ENCODE measurements at places on chromosomes 5 and 9.
A peak's percentile ranks its signal among the peaks of the same experiment; 100 is the strongest.

- DNase-seq, result no peak
Measured at GRCh38 chr9:126474786-126475485, 138.8 kb upstream of the LMX1B start.

- no peak for DNase-seq
Measured at GRCh38 chr9:38720083-38720745, at the start of gene FAM240B. Gene FAM240B (minus strand): TSS chr9:38720133. CDS start chr9:38703999, 16,134 bp downstream.

GRCh38 chr9:19286634-19287188 lies 56.2 kb downstream of the DENND4C start:
- no peak for DNase-seq

- DNase-seq, result no peak
Measured at GRCh38 chr5:84384604-84385575, at the start of gene EDIL3. Gene EDIL3 (minus strand): TSS chr5:84384880. CDS start chr5:84384374, 506 bp downstream.

GRCh38 chr5:123827811-123828210 lies 315.8 kb downstream of the CSNK1G3 start:
- DNase-seq, result no peak

- no peak for DNase-seq
Measured at GRCh38 chr5:36447776-36448175, 146.1 kb upstream of the RANBP3L start.

DNA sequence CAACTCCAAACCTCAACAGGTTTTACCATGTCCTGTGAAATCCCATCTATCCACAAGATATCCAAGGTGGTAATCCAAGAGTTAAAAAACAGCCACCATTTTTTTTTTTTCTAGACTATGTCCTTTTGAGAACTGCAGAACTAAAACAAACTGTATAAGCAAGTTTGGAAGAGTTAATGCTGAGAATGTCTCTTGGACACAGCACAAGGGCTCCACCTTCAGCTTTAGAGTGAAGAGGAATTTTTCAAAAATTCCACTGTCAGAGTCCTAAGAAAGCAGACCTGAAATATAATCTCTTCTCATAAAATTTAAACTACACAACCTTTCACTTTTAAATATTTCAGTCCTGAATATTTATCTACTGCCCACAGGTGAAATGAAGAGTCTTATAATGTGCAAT lies 167.8 kb upstream of the CCNG1 start:
- no peak for DNase-seq

GRCh38 chr5:36878392-36879082 lies 2.0 kb downstream of the NIPBL start:
- no peak for DNase-seq

GRCh38 chr9:33466565-33467495 lies 6.9 kb downstream of the NOL6 start:
- peak; percentile 74 for DNase-seq

GRCh38 chr5:154679501-154679900 lies 75.7 kb upstream of the LARP1 start:
- no peak for DNase-seq

DNA sequence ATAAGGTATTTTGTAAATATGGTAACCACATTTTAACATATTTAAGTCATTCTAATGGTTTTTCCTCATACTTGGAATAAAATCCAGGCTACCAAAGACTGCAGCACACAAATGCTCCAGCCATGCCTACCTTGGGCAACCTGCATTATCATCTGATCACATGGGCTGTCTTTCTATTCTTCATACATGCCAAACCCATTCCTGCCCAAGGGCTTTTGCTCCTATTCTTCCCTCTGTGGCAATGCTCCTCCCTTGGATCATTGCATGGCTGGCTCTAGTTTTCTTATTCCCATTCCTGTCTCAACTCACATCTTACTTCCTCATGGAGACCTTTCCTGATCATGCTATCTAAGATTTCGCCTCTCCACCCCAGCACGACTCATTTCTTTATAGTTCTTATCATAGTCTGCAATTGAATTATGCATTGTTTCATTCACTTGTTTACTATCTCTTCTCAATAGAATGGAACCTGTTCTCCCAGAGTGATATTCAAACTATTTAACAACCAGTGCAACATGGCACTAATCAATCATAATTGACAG lies 54.9 kb upstream of the C5orf46 start:
- no peak for DNase-seq

DNA sequence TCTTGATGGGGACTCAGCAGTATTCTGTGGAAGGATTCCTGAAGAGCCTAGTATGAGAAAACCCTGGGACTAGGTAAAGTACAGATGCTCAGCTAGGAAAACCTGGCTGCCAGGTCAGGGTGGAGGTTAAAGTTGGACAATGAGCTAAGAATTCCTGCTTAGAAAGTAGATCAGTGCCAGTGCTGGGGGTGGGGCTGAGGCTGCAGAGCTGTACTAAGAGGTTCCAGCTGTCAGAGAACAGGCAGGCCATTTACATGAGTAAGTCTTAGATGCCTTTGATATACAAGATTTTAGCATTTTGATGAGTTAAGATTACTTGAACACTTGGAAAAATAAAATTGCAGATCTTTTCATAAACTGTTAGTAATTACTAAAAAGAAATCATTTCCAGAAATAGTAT lies 332.3 kb upstream of the NUDT12 start:
- DNase-seq, result no peak

GRCh38 chr5:112960315-112960714 lies 16.3 kb upstream of the DCP2 start:
- no peak for DNase-seq

DNA sequence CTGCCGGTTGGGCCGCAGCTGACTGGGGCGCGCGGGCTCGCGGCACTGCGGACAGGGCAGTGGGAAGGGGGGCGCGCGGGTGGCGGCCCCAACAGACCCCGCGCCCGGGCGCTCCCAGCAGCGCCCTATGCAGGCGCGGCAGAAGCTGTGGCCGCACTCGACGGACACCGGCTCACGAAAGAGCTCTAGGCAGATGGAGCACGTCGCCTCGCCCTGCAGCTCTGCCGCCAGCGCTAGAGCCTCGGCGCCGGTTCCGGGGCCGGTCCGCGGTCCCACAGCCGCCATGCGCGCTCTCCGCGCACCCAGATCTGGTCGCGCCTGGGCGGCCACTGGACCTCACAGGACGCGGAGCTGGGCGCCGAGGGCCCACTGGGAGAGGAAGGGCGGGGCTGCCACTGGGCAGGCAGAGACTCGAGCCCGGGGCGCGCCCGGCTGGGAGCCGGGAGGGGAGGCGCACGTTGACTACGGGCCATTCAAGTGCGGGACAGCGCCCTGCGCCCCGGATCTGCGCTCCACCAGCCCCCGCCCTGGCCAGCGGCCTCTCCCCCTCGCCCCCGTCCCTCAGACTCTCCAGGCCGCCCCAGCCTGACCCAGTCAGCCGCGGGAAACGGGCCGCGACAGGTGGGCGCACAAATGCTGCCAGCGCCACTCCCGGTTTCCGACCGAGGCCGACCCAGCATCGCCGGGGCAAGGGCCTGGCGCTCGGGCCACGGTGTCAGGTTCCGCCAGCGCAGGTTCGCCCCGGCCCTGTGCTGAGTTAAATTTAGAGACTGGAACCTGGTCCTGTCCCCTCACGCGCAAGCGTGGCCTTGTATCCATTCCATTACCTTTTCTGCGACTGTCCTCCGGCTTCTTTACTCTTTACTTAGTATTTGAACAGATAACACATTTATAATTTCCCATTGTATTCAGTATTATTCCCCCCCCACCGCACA lies at the start of gene TRIM7:
TRIM7 (minus strand) TSS at position 371 of the 935 bp plus-strand sequence; CDS start at position 285, 86 bp downstream.
- no peak for DNase-seq

- DNase-seq, result no peak
Measured at GRCh38 chr9:93665128-93665636, 88.8 kb downstream of the PHF2 start.

DNA sequence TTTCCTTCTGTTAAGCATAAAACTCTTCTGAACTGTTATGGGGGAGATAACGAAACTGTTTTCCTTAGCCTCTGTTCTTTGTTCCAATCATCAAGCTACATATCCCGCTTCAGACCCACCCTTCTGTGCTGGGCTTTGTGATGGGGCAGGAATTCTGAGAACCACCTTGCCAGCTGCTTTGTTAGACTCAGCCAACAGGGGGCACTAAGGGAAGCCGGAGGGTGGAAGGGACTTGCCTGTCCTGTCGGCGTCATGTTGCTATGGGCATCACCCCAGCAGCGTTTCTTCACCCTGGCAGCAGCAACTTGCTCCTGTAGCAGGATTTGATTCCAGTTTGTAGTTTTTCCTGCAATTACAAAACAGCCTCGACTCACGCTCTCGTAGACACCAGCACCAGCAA lies 169.1 kb downstream of the CAAP1 start:
- DNase-seq, result no peak

GRCh38 chr9:110027671-110028081 lies 180.3 kb downstream of the C9orf152 start:
- DNase-seq, result no peak

DNA sequence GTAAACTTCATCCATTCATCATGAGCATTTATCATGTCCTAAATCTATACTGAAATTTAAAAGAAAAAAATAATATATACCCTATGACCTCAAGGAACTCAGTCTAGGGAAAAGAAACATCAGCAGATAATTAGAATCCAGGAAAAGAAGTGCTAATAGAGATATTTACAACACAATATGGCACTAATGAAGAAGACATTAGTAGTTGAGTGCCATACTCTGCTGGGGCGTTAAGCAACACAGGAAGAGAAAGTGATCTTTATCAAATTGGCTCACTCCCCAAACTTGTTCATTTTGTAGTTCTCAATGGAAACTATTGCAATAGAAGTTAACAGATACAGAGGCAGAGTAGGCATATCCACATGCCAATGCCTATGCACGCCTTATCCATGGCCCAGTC lies 27.5 kb downstream of the GABRA6 start:
- no peak for DNase-seq

DNA sequence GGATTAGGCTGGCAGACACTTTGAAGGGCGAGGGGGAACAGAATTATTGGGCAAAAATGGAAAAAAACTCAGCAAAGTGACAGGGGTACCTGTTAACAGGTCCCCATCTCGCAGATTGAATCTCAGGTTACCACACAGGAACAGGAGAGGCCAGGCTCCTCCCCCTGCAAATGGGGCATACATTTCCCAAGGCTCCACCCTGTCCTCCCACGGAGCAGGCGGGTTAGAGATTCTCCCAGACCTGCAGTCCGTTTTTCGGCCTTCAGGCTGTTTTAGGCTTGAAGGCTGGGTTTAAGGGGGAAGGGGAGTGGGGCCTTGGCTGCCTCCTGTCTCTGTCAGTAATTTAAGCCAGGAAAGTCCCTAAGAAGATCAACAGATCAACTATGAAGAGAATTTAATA lies 42.7 kb downstream of the LRRC70 start:
- no peak for DNase-seq

GRCh38 chr9:13128266-13128860 lies 151.1 kb downstream of the MPDZ start:
- no peak for DNase-seq

GRCh38 chr5:103523319-103523718 lies 39.3 kb downstream of the NUDT12 start:
- DNase-seq, result no peak

DNA sequence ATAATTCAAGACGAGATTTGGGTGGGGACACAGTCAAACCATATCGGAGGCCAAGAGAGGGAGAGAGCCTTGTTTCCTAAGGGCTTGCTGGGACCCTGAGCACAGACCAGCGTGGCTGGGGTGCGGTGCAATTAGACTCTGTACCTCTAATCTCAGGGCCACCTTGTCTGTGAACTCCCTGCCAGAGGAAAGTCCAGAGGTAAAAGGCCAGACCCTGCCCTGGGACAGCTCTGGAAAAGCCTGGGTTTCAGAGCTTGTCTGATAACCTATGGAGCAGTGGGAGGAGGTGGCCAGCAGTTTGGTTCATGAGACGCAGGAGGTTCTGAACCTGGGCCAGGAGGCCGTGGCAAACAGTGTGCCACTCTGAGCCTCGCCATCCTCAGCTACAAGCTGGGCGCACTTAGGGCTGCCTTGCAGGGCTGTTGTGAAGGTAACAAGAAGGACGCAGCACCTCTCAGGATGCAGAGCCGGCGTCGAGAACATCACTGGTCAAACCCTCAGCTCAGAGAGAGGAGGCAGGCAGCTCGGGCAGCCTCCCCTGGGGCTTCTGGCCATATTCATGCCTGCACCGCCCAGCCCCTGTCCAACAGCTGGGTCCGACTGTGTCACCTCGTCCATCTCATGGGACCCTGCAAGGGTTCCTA lies 4.8 kb upstream of the DOLPP1 start:
- DNase-seq, result no peak

GRCh38 chr9:99143655-99144054 lies 38.7 kb downstream of the TGFBR1 start:
- DNase-seq, result no peak

DNA sequence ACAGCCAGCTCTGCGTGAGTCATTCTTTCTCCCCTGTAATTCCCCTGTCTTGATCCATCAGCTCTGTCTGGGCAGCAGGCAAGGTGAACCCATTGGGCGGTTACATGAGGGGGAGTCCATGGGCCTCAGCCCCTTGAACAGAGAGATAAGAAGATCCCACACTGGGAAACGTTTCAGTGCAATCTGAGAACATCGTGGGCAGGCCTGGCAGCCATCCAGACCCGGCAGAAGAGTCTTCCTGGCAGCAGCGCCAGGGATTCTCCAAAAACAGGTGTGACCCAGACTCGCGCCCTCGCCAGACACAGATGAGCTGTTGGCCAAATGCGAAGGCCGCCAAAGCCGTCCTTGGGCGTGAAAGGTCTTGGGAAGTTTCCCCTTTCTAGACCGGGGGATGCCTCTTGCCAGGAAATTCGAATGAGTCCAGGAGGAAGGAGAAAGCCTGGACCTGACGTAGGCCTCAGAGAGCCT lies 6.4 kb upstream of the SLC12A7 start:
- no peak for DNase-seq

Data from activated naive CD4-positive, alpha-beta T cell treated with anti-CD3 and anti-CD28 coated beads, Interleukin-2, amount 50 U/mL, for 16 hours (primary cell).